GM04503 (cell line): ENCODE measurements at places on chromosomes 16 and 17.

DNA sequence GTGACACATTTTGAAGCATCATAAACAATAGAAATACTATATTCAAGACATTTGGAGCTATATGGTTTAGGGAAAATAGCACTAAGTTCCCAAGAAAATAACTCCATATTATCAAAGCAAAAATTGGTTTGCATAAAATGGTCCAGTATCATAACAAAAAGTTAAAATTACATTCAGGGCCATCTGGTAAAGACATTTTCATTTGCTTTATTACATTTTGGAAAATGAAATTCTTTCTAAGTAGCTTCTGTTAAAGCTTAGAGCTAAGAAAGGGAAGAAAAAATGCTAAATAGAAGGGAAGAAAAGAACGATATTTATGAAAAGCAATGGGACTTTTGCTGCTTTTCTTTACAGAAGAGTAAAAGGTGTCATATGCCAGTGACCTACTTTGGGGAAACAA, 155.4 kb upstream of the GOT2 start:
- DNase-seq = no peak

- DNase-seq = no peak
These were observed 33.5 kb downstream of the XYLT1 start for GRCh38 chr16:17437127-17437720.

- no peak for DNase-seq
These were observed 356.4 kb downstream of the WWOX start for GRCh38 chr16:78455861-78456260.

GRCh38 chr17:35496451-35497290, 40.8 kb downstream of the SLFN12L start:
- DNase-seq = no peak

GRCh38 chr16:68070806-68071517, 14.2 kb upstream of the NFATC3 start:
- DNase-seq = no peak

DNA sequence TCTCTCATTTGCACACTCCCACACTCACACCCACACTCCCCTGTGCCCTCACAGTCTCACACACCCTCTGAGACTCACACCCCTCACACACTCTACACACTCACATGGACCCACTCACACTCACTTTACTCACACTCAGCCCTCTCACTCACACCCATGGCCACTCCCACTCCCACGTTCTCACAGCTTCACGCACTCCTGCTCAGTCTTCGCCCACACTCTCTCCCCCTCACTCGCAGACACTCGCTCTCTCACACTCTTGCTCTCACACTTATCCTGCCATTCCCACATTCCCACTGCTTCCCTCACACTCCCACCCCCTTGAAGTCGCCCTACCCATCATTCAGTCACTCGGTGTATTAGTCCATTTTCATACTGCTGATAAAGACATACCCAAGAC, 47.9 kb downstream of the CCDC182 start:
- no peak for DNase-seq

DNA sequence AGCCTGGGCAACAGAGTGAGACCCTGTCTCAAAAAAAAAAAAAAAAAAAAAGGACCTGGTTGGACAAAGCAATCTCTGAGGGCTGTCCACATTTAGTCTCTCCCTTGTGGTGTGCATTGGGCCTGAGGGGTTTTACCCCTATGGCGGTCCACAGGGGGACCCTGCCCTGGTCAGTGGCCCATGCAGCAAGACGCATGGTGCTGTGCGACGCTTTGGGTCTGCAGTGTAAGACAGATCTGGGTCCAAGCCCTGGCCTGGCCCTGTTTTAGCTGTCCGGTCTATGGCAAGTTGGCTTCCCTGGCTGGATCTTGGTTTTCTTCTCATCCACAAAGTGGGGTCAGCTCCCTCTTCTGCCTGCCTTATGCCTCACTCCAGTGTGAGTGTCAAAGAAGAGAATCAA, 123.2 kb upstream of the NLRP1 start:
- no peak for DNase-seq

DNA sequence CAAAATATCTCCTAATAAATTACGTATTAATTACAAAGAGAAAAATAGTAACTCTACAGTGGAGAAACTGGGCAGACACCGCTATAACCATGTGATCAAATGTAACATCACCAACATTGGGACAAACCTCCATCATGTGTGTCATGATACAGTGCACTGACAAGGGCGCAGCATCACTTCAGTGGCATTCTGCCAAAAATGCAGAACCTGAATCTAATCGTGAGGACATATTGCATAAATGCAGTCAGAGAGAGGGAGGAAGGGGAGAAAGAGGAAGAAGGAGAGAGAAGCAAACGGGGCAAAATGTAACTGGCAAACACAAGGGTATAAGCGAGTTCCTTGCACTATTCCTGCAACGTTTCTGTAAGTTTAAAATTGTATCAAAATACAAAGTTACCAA, 74.2 kb upstream of the MARCHF10 start:
- DNase-seq = no peak

DNA sequence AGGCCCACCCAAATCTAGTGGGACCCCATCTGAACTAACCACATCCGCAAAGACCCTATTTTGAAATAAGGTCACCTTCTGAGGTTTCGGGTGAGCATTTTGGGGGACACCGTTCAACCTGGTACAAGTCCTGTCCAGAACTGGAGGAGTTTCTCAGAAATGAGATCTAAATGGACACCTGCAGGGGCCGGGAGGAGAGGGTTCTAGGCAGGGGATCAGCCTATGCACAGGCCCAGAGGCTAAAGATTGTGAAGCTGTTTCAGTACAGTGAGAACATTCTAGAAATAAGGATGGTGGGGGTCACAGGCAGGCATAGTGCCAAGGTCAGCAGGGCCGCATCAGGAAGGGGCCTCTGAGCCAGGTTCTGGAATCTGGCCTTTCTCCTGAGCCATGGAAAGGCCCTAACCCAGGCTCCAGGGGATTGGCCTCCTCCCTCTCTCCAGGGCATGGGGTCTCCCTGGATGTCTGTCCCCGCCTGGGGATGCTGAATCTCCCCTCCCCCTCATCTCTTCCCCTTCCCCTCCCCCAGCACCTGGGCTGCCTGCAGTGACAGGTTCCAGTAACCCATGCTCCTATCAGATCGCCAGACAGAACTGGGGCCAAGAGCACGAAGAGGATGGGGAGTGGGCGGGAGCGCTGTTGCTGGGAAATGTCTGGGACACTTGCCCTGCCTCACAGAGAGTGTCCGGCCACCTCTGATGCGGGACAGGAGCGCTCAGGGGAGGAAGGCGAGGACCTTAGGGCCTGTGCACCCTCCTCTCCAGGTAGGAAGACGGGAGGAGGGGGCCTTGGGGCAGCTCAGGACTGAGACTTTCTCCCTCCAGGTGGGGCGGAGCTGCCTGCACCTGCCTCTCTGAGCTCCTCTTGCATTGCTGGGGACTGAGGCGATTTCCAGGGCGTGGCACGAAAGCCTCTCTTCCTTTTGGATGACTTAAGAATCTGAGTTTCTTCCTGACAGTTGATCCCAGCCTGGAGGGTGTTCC, 321.4 kb upstream of the TNRC6C start:
- no peak for DNase-seq
